Activated T-helper 1 cell treated with Interleukin-2 at 50 U/mL for 16 hours (primary cell): ENCODE measurements at places on chromosomes 6 and 20.

- no peak for DNase-seq
Measured at GRCh38 chr6:44487586-44487985, 100.1 kb downstream of the CDC5L start.

- DNase-seq: no peak
Measured at GRCh38 chr6:151716526-151716932, 91.0 kb upstream of the ESR1 start.

DNA sequence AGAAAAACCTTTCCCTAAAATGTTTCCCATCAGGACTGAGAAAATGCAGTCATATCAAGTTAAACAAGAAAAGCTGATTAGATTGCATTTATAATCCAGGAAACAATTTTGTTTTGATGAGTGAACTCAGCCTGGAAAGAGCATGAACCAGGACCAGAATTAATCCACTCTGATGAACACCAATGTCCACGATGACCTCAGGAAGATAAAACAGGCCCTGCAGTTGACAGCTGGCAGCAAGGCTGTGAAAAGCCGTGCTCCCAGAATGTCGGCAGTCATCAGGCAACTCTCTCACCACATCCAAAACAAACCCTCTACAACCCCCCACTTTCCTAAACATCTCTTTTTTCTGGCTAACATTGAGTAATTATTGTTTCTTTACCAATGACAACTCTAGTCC is 74.0 kb upstream of the PROKR2 start:
- no peak for DNase-seq

- DNase-seq: no peak
Measured at GRCh38 chr6:30340589-30341054, 4.3 kb upstream of the RPP21 start.

DNA sequence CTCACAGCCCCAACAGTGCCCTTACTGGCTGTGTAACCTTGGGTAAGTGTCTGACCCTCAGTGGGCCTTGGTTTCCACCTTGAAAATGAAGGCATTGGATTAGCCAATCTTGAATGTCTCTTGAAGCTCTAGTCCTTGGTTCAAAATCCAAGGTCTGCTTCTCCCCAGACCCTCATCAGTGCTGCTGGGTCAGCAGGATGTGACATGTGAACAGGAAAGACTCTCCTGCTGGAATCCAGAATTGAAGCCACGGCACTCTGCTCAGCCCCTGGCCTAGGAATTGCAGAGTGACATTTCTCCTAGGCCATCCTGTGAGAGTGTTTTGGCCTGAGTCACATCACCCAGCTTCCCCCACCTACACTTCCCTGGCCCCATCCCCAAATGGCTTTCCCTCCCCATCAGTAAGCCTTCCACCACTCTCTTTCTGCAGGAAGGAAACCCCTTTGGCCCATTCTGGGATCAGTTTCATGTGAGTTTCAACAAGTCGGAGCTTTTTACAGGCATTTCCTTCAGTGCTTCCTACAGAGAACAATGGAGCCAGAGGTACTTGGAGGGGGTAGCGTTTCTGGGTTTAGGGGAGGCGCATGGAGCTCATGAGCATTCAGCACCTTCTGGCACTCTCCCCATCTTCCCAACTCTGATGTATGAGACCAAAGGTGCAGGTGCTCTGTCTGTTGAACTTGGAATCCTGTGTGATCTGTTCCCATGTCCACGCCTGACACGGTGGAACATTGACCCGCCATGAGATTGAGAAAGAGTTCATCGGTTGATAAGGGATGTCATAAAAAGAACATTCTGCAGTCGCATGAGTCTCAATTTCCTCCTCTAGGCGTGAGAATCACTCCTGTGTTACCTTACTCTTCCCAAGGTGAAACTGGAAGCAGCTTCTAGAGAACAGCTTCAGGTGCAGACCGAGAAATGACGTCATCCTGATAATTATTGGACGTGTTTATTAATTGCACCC is 8.8 kb downstream of the POFUT1 start:
- DNase-seq: no peak

GRCh38 chr20:16621435-16622141 is 48.3 kb upstream of the KIF16B start:
- DNase-seq: no peak

- DNase-seq: no peak
Measured at GRCh38 chr6:144639654-144640053, 354.5 kb downstream of the UTRN start.

DNA sequence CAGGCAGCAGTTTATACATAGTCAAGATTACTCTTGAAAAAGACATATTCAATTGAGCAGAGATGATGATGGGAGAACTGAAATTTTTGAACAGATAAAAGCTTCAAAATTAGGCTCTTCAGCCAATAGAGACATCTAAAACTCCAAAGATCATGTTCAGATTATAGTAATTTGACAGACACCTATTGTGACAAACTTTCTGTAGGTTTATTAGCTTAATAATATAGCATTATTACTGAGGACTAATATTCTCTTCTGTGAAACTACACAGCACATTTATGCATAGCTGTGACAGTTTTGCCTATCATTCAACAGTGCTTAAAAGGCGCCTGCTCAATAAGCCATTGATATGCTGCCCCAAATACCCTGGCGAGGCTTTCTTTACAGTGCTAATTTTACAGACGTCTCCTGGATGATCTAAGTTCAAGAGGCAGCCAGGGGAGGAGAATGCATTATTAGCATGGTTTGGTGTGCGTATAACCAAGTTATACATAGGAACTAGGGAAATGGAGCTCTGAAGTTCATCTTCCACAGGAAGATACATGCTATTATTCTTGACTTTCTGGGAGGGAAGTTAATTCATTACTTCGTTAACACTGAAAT is 21.5 kb downstream of the PLAGL1 start:
- no peak for DNase-seq

DNA sequence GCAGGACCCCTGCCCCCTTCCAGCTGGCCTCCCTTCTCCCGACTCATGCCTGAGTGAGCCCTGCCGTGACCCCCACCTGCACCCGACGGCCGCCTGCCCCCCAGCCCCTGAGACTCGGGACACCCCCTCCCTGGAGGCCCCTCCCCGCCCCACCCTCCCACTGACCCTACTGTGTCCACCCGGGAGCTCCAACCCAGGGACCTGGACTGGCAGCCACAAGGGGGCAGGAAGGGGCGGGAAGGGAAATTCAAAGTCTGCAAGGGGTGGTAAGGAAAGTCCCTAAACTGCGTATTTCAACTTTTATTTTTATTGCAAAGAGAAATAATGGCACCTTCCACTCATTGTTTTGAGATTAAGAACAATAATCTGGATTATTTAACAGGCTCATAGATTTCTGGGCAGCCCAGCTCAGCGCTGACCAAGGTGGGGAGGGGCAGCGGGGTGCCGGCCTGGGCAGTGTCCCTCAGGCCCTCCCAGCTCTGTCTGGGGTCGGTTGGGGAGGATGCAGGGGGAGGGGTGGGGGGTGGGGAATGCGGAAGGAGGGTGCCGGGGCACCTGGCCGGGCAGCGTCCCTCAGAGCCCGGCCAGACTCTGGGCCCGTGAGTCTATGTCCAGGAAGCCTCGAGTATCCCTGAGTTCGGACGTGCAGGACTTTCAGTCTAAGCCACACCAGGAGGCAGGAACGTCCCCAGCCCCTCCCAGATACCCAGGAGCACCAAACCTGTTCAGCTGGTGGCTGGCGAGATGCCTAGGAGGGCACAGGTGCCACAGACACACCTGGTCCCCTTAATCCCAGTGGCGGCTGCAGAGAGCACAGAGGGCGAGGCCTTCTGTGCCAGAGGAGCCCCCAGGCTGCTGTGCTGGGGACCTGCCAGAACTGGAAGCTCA is 1.3 kb upstream of the PTK6 start:
- no peak for DNase-seq

DNA sequence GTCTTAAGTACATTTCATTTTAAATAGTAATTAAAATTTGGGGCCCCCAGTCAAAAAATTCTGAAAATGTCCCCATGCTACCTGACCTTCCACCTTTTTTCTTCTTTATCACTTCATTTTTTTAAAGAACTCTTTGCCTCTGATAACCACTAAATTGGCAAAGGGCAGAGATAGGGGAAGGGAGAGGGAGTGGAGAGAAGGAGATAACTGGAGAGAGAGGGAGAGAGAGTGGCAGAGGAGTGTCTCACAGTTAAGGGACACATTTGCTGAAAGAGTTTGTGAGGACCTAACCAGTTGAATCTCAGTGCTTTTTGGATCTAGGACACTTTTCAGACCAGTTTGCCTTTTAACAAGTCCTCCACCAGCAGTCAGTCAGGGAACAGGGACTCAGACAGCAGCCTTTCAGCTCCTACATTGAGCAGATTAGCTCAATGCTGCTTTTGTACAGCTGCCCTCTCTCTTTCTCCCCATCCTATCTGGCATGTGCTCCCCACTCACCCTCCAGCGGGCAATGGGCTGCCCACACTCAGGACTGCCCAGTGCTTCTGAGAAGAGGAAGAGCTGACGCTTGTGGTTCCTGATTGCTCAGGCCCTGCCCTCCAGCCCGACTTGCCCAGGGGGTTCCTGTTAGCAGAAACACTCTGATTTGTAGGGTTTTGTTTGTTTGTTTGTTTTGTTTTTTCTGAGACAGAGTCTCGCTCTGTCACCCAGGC is 14.4 kb downstream of the ARMC2 start:
- no peak for DNase-seq

DNA sequence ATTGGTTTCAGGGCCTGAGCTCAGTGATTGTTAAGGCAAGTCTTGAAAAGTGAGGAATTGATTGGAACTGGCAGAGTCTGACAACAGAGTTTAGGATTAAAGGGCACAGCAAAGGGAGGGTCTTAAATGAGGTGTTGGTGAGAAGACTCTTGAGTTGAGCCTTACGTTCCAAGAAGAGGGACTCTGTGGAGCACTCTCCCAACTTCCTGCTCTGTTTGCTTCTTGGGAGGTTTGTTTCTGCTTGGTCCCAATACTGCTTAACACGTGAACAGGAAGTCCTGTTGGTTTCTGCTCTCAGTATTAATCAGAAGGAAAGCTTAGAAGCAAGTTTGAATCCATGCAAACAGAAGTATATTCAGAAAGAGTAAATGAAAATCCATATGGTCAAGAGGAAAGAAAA is 15.6 kb upstream of the SYNDIG1 start:
- DNase-seq: no peak

DNA sequence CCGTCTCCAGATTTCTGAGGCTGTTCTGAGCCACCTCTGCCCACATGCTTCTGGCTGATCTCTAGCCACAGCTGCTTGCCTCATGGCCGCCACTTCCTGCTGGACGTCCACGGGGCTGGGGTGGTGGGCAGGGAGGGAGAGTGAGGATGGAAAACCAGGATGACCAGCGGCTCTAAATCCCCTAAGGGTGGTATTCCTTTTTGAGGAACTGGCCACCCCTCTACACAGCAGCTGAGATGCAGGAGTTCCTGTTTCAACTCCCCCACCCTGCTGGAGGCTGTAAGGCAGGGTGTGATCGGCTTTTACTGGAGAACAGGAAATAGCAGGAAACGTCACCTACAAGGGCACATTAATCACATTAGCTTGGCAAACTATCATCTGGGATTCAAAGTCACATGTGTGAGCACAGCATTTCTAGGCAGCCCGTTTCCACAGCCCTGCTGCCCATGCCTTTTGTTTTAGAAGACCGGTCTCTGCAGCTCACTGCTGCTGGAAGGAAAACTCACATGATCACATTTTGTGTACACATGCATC is 181.6 kb upstream of the ECI2 start:
- DNase-seq: no peak

- no peak for DNase-seq
Measured at GRCh38 chr6:33824461-33825154, 20.8 kb upstream of the MLN start.

GRCh38 chr20:31991339-31991705 is 18.9 kb upstream of the CCM2L start:
- no peak for DNase-seq

GRCh38 chr6:136036601-136037000 is 185.1 kb downstream of the PDE7B start:
- DNase-seq: no peak

GRCh38 chr20:61968036-61968810 is 97.5 kb downstream of the TAF4 start:
- DNase-seq: no peak
